ENCODE measurements at places on chromosomes 3 and 15.

- DNase-seq = no peak
Observed at GRCh38 chr3:154182322-154182922, 61.2 kb downstream of the ARHGEF26 start.

DNA sequence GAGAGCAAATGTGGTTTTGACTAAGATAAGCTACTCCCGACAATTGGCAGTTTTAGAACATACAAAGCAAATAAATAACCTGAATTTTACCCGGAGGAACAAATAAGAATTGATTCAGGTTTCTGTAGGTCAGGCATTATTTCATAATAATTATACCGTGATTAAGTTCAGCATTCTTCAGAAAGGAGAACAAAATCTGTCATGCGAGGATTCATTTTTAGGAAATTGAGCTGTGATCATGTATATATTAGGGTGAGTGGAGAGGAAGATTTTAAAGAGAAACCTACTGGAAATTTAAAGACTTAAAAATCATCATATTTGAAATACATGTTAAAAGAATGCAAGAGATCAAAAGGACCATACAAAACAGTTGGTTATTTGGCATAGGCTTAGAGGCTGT lies 20.5 kb downstream of the ZNF609 start:
- no peak for DNase-seq

GRCh38 chr3:140170612-140171011 lies 235.6 kb downstream of the CLSTN2 start:
- DNase-seq = no peak

DNA sequence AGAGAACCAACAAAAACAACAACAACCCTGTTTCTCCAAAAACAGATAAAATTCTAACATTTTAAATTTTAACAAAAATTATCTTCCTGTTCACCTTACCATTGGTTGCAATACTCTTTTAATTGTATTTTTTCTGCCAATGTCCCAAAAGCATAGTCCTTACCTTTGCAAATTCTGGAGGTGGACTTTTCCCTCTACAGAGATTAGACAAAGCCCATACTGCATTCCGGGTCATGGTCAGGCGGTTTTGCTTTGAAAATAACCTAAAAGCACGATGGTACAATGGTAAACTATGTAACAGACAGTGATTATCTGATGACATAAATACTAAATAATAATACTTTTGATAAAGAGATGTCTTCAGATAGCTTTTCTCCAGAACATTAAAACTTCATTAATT lies 35.5 kb upstream of the WDR5B start:
- DNase-seq = no peak

GRCh38 chr3:128313071-128313725 lies 153.5 kb downstream of the DNAJB8 start:
- no peak for DNase-seq

DNA sequence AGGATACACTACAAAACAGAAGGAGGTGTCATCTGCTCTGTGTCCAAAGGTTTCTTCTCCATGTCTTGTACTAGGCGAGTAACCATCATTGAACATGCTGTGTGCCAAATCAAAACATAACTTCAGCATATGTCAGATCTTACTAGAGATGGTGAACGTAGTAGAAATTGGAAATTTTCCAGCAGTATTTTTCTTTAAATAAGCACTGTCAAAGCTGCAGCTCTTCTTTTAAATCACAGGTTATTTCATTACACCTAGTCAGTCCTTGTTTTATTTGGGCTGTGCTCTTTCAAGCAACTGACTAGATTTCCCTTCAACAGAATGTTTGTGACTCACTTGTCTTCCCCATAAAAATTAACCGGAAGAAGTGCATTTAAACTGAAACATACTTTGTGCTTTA lies 46.5 kb downstream of the MSL2 start:
- DNase-seq = no peak

GRCh38 chr3:190302212-190302867 lies 19.9 kb downstream of the CLDN1 start:
- DNase-seq = no peak

- no peak for DNase-seq
Observed at GRCh38 chr3:107201146-107201545, 176.1 kb upstream of the CCDC54 start.

GRCh38 chr3:122390665-122391064 lies 6.7 kb downstream of the FAM162A start:
- no peak for DNase-seq

DNA sequence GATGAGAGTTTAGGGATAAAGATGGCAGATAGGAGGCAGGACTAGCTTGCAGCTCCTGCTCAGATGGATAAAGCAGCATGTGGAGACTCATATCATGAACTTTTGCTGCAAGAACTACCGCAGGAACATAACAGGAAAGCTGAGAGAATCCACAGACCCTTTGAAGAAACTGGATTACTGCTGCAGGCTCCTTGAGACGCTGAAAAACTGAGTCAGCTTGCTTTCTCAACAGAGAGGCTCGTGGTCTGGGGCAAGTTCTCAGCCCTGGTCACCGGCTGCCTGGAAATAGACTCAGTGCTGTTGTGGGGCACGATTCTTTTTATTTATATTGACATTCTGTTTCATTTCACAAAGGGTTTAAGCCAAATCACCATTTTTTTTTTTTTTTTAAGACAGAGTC lies 28.8 kb upstream of the TRIM59 start:
- DNase-seq = no peak

- no peak for DNase-seq
Observed at GRCh38 chr3:40680685-40681657, 156.2 kb downstream of the ZNF621 start.

GRCh38 chr3:26099692-26100091 lies 309.8 kb downstream of the OXSM start:
- no peak for DNase-seq

Data from stimulated activated CD4-positive, alpha-beta T cell treated with anti-CD3 and anti-CD28 coated beads, Interleukin-1b, Interleukin-23, amount 100 ng/mL, for 1 hour (primary cell).